CD4-positive, CD25-positive, alpha-beta regulatory T cell (primary cell): ENCODE measurements at places on chromosomes 13 and 19. TPM values are rescaled to one million over a fixed set of nuclear protein-coding genes. Genes with fewer than 3 reads are reported as not detected.
A peak's percentile ranks its signal among the peaks of the same experiment; 100 is the strongest.

DNA sequence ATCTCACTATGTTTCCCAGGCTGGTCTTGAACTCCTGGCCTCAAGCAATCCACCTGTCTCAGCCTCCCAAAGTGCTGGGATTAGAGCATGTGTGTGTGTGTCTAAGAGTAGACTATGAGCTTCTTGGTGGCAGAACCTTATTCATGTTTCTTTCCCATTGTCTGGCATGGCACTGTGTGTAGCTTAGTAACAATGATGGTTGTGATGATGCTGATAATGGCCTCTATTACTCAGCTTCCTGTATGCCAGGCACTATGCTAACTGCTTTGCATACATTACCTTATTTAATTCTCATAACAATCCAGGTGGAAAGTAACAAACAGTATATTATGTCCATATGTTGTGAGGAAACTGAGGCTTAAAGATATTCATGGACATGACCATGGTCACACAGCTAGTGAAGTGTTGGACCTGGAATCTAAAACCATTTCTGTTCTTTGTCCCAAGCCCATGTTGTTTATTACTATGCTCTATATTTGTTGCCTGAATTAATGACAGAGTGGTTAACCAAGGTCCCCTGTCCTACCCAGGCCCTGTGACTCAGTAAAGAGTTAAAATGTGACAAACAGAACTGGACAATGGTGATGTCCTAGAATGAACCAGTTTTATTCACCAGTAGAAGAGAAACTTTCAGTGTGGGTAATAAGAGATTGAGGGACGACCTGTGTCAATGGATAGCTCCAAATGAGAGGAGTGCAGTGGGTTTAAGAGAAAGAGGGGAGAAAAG is 109.6 kb downstream of the KLF5 start:
- no peak for DNase-seq

TEX29 gene
- polyA plus RNA-seq = not detected

DNA sequence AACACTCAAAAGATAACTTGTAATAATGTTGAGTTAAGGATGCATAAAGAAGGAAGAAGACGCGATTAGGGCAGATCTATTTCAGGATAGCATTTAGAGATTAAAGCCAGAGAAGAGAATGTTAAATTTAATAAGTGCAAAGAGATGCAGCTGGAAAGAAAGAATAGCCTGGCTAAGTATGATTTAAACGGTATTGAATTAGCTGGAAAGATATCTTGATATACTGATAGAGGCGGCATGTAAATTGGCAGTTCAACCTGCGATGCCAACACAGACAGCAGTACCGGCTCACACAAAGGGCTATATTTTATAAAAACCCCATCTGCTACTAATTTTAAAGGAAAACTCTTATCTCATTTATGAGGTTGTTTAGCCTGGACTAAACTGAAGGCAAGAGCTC is 121.4 kb downstream of the ENOX1 start:
- no peak for DNase-seq

DNA sequence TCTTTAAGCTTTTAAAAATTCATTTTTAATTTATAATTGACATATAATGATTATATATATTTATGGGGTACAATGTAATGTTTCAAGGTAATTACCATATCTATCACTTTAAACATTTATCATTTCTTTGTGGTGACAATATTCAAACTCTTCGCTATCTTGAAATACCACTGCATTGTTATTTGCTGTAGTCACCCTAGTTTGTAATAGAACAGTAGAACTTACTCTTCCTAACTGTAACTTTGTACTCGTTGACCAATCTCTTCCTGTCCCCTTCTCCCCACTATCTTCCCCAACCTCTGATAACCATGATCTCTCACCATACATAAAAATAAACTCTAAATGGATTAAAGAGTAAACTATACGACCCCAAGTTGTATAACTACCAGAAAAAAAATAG is 20.4 kb downstream of the COG6 start:
- no peak for DNase-seq

OVOL3 gene
- not detected for polyA plus RNA-seq

CHST8 gene
- not detected for polyA plus RNA-seq

DNA sequence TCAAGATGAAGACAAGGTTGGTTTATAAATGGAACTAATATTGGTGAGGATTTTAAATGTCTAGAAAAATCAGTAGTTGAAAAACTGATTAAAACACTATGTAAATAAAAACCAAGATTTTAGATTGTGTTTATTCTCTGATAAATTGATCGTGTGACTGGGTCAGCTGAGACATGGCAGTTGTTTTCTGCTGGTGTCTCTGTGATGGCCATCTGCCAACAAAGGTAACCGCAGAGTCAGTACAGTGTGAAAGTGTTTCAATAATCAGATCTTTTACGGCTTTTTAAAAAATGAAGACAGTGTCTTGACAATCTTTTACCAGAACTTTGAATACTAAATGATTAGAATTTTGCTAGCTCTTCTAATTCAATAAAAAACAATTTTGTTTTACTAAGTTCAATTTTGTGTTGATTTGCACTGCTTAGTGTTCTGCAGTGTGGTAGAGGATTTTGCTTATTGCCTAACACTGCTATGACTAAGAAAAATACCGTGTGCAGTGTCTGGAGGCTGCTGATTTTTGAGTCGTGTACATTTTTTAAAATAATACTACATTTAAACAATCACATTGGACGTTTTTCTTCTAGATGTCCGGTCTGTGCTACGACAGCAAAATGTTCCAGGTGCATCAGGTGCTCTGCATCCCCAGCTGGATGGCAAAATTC is 32.7 kb upstream of the GPR183 start:
- peak; percentile 39 for DNase-seq

ZNF541 gene
- 0.42 TPM for polyA plus RNA-seq

- DNase-seq = no peak
Measured at GRCh38 chr13:110706570-110707372, 855 bp upstream of the CARS2 start.

DNA sequence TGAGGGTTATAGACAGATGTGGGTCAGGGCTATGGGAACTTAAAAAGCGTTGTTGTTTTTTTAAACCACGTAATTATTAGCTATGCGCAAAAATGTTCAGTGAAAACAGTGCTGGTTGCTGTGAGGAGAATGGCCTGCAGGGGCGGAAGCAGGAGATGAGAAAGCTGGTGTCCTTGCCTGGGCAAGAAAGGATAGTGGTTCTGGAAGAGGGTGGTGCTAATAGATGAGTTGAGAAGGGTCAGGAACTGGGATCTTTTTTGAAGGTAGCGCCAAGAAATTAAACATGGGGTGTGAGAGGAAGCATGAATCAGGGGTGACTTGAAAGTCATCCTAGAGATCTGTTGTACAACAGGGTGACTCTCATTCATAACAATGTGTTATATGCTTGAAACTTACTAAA is 4.8 kb upstream of the SMG9 start:
- DNase-seq = no peak

DNA sequence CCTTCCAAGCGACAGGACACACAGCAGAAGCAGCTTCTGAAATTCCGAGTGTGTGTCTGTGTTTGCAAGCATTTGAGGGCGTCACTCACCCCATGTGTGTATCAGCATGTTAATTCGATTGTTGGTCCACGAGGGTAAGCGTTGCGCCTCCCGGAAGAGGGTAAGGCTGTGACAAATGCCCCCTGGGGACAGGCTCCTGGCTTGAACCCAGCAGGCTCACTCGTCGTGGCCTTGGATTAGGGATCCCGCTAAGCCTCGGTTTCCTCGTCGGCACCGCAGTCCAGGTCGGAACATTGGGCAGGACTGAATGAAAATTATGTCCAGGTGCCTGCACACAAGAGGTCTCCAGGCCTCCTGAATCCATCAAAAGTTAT is 606 bp upstream of the STXBP2 start:
- no peak for DNase-seq

CD37 gene
- 149 TPM for polyA plus RNA-seq

GRCh38 chr13:45179428-45179827 is 21.4 kb downstream of the KCTD4 start:
- DNase-seq = no peak

PRODH2 gene
- not detected for polyA plus RNA-seq

- DNase-seq = no peak
Measured at GRCh38 chr19:38383184-38383583, 4.7 kb downstream of the GGN start.

DNA sequence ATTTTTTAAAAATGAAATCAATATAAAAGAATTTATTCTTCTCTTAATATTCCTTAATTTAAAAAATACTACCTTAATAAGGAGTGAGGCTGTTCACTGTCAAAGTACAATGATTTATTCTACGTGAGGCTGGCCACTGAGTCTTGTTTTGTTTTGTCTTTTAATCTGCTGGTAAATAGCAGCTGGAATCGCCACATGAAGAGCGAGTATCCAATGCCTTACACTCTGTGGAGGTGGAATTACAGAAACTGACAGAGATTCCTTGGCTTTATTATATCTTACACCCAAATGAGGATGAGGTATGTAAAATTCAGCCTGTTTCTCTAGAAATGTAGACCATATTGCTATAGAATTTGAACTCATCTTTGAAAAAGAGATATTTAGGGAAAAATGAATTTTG is 52.9 kb upstream of the AKAP11 start:
- DNase-seq = no peak

DAND5 gene
- not detected for polyA plus RNA-seq

DNA sequence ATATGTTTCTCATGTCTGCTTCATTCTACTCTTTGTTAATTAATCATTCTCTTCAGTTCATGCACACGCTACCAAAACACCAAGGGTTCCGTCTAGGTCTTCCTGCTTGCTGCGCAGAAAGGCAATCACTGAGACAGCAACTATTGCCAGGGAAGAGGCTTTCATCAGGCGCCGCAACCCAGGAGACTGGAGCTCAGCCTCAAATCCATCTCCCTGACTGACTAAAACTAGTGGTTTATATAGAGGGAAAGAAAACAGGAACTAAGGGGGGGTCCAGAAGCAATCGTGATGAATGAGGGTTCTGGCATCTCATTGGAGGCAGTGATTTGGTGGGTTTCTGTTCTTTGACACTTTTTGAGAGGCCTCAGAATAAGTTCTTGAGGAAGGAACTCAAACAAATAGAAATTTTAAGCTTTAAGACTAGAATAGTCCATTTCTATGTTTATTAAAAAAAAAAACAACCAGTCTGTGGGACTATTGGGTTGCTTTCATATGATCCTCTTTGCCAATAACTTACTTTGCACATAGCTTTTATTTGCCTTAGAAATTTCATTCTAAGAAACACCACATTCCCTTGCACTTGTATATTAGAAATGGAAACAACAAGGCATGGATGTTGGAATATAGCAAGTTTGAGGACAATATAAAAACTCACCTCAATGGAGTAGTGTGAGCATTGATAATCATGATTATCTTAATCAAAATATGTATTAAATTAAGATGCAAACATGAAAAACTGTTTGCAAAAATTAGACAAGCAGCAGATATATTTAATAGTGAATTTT is 691.2 kb upstream of the GPC6 start:
- no peak for DNase-seq

GRCh38 chr19:33872445-33873320 is 76.0 kb downstream of the KCTD15 start:
- no peak for DNase-seq

- DNase-seq = no peak
Measured at GRCh38 chr19:2624537-2625091, 77.9 kb downstream of the GNG7 start.

- DNase-seq = no peak
Measured at GRCh38 chr13:67223024-67223423, 7.1 kb downstream of the PCDH9 start.

GRCh38 chr13:33743438-33744368 is 74.2 kb upstream of the RFC3 start:
- DNase-seq = peak; percentile 42

GRCh38 chr13:25864936-25865335 is 186.9 kb downstream of the SHISA2 start:
- DNase-seq = no peak

DNA sequence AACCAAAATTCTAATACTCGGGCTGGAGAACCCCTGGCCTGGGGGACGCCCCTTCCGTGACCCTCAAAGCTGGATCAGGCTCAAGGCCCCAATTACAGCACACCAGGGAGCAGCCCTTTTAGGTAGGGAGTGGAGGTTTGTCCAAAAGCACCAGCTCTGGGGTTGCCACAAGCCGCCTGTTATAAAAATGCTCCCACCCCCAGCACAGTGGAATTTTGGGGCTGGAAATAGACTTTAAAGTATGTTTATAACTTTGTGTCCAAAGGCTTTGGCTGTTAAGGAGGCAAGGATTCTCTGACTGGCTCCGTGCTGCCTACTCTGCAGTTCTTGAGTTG is 564 bp upstream of the GMIP start:
- DNase-seq = no peak

GRCh38 chr19:33134571-33135041 is 2.7 kb downstream of the WDR88 start:
- peak; percentile 13 for DNase-seq

DNA sequence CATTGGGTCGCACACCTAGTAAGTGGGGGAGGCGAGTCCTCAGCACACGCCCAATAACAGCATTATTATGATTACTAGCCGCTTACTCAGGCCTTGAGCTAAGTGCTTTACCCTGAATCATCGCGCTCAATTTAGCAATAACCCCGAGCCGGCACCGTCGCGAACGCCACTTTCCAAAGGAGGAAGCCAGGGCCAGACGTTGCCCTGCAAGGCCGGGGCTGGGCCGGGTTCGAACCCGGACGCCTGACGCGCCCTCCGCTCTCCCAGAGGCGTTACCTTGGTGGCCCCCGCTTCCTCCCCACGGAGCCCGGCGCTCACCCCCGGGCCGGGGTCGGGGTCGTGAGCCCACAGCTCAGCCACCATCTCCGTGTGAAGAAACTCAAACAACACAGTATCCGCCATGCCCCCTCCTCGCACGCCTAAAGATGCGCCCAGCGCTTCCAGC is at the start of gene TRAPPC6A:
TSS of gene TRAPPC6A (minus strand) at position 421 of the 445 bp plus-strand sequence. CDS start at position 402, 19 bp downstream.
- DNase-seq = no peak

DNA sequence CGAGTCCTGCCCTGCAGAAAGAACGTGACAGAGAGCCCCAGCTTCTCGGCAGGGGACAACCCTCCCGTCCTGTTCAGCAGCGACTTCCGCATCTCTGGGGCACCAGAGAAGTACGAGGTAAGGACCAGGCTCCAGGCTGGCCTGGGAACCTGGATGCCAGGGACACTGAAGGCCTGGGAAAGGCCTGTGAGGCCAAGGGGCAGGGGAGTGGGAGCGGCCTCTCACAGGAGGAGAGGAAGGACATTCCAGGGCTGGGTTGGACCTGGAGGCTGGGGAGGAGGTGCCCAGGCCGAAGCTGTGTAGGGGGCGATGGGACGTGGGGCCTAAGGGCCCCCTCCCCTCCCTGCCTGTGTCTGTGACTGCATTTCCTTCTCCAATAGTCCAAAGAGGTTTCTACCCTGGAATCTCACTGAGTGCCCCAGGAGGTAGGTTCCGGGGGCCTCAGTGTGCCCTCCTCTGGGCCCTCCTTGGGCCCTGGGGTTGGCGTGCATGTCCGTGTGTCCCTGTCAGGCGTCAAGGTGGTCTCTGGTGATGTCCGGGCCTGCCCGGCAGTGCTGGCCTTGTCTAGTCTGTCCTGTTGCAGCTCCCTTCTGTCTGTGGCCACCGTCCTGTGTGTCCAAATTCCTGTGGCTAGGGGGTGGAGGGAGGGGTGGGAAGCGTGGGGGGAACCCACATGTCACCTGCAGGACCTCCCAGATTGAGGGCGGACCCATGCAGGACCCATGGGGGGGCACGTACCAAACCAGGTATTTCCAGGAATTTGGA is 16.9 kb upstream of the CD22 start:
- no peak for DNase-seq

TTC9B gene
- not detected for polyA plus RNA-seq

- no peak for DNase-seq
Measured at GRCh38 chr19:976476-976875, 7.7 kb upstream of the WDR18 start.

- DNase-seq = peak; percentile 64
Measured at GRCh38 chr19:58361900-58362271, 665 bp downstream of the ZNF497 start.
